ENCODE measurements at places on chromosomes 4 and X.

DNA sequence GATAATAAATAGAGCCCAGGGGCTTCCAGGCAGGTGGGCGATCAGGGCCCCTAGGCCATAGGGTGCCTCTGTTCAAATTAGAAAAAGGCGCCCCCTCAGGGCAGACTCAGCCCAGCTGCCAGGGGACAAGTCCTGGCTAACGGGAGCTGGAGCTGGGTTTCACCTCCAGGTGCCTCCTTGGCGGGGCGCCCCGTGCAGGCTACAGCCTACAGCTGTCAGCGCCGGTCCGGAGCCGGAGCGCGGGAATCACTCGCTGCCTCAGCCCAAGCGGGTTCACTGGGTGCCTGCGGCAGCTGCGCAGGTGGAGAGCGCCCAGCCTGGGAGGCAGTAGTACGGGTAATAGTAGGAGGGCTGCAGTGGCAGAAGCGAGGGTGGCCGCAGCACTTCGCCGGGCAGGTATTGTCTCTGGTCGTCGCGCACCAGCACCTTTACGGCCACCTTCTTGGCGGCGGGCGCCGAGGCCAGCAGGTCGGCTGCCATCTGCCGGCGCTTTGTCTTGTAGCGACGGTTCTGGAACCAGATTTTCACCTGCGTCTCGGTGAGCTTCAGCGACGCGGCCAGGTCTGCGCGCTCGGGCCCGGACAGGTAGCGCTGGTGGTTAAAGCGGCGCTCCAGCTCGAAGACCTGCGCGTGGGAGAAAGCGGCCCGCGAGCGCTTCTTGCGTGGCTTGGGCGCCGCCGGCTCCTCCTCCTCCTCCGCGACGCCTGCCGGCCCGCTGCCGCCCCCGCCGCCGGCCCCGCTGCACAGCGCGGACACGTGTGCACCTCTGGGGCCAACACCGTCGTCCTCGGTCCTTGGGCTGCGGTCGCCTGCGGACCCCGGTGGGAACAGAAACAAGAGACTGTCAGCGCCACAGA, 2.4 kb downstream of the NKX3-2 start:
- DNase-seq = no peak

- DNase-seq = no peak
These were observed 234.9 kb upstream of the CTSO start for GRCh38 chr4:156188596-156188995.

DNA sequence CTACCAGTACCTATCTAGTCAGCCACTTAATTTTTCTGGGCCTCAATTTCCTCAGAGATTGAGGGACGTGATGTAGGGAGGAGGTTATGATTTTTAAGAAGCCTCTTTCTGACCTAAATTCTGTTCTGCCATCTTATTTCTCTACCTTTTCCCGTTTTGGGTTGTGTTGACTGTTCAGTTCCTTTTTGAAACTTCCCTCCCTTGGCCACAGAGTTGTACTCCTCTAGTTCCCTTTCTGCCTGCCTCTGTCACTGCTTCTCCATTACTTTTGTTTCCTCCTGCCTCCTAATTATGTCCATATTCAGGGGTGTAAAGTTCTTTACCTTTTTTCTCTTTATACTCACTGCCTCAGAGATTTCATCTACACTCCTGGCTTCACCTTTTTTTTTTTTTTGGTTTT, 25.4 kb downstream of the CLCN5 start:
- DNase-seq = no peak

DNA sequence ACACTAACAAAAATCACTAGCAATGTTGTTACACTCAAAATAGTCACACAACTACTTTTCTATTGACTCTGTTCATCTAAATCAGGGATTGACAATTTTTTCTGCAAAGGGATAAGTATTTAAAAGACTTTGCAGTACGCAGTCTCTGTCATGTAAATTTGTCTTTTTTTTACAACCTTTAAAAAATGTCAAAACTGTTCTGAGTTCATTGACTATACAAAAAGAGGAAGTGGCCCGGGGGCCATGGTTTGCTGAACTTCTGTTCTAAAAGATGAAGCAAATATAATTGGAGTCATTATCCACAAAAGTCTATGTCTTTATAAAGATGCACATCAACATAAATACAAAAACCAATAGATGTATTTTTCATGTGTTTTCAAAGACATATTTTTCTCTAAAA, 1310.3 kb downstream of the RPA4 start:
- no peak for DNase-seq

DNA sequence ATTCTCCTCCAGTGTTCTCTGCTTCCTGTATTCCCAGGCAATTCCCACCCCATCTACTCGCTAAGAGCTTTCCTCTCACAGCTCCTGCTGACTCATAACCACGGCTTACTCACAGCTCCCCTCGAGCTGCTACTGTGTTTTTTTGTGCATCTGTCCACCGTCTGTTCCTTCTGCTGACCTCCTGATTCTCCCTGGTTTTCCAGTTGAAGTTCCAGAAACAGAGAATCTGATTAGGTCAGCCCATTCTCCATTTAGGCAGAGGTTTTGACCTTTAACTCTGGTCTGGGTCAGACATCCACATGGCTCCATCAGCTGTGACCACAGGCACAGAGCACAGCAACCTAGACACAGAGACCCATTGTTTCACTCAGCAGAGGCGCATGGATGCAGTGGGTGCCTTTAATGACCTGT, 5.5 kb upstream of the SMIM20 start:
- peak; percentile 6 for DNase-seq

- no peak for DNase-seq
These were observed 3.5 kb downstream of the FAT1 start for GRCh38 chr4:186719925-186720694.

GRCh38 chrX:66021765-66022631, 17.9 kb downstream of the VSIG4 start:
- no peak for DNase-seq

GRCh38 chr4:7021930-7022664, 21.1 kb upstream of the TADA2B start:
- no peak for DNase-seq

DNA sequence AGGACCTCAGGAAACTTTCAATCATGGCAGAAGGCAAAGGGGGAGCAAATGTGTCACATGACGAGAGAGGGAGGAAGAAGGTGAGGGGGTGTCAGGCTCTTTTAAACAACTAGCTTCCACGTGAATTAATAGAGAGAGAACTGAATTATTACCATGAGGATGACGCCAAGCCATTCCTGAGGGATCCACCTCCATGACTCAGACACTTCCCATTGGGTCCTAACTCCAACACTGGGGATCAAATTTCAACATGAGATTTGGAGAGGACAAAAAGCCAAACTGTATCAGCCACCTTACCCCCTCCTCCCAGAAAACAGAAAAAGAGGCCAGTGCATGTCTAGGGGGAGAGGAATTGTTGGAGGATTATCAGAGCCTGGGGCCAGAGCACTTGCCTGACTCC, 40.4 kb upstream of the LAS1L start:
- no peak for DNase-seq

GRCh38 chr4:156820931-156821330, 150.7 kb downstream of the PDGFC start:
- DNase-seq = no peak

Data from GOT3 (cell line).